ENCODE measurements at places on chromosomes 4 and X.

DNA sequence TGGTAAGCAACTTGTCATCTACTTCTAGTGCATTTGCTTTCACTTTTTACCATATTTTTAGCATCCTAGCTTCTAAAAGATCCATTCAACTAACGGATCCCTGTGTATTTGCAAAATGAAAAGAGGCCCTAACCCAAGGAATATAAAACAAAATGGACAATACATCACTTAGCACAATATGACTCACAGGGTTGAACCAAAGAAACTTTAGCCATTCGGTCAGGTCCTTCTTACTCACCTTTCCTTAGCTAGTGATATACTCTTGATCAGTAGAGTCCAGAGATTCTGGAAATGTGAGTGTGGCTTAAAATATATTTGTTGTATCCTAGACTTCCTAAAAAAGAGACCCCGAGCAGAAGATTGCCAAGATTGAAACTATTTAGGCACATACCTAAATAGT lies 19.5 kb downstream of the TMPRSS11E start:
- no peak for DNase-seq

DNA sequence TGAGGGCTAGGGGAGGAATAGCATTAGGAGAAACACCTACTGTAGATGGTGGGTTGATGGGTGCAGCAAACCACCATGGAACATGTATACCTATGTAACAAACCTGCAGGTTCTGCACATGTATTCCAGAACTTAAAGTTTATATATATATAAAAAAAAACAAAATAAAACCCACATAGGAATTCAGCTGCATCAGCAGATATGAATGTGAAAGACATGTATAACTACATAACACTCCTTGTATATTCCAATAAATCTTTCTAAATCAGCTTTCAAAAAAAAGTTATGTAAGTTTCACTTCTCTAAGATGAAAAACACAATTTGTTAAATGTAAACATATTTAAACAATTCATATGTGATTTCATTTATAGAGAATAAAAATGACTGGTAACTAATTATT lies 6.0 kb downstream of the GC start:
- no peak for DNase-seq

DNA sequence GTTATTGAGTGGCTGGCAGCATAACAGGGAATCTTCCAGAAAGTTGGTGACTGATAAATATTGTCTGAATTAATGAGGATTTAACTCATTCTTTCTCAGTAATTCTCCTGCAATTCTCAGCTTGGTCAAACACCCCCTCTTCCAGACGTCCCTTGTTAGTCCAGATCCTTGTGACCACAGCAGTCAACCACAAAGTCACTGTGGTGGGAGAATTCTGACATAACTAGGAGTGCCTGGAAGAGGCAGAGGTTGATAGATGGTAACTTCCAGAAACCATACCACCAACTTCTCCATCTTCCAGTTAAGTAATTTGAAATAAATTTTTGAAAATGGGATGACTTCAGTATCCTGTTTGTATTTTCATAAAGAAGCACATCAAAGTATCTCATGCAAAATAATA lies 90.1 kb downstream of the CEP44 start:
- no peak for DNase-seq

DNA sequence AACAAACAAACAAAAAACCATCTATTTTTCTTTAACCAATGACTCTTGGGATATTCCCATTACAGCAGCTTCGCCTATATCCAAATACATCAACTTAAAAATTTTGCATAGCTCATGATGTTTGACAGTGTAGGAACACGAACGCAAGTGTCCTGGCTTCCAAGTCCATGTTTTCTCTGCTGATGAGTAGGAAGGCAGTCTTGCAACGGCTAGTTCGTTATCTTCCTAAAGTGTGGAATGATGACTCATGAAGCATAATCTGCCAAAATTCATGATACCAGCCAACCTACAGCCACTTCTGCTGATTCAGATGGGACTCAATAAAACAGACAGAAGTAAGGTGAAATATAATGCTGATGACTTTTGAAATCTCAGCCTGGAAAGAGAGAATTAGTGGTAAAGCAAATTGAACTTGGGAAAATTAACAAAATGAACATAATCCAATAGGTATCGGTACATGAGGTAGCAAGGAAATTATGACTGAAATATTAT lies 6.4 kb upstream of the SEPTIN11 start:
- DNase-seq = no peak

GRCh38 chrX:125395626-125396025 lies 76.0 kb downstream of the TEX13C start:
- DNase-seq = no peak

DNA sequence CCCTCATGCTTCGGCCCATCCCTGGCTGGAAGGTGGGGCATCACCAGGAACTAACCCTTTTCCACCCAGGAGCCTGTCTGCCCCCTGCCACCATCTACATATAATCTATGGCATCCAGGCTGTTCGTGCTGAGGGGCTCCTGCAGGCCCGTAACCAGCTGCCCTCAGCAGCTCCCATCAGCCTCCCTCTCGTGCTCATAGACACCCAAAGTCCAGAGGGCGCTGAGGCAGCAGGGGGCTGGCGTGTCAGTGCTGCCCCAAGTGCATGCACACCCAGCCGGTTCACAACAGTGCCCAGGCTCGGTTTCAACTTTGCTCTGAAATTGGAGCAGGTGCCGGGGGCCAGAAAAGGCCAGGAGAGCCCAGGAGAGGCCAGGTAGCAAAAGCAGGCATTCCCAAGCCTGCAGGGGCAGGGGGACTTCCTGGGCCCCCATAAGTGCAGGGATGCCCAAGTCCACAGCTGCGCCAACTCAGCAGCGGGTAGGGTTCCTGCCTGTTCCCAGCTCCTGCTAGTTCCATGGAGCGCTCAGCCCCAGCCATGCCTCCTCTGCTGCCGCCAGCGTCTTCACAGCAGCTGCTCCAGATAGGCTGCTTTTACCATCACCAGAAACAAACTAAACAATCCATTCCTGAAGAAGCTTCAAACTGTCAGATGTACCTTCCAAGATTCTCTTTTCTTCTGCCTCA lies 558.2 kb upstream of the GNPDA2 start:
- no peak for DNase-seq

GRCh38 chr4:36392024-36392423 lies 110.6 kb downstream of the DTHD1 start:
- DNase-seq = no peak

- DNase-seq = no peak
Observed at GRCh38 chrX:19839770-19840254, 47.6 kb downstream of the SH3KBP1 start.

GRCh38 chr4:182538031-182538430 lies 294.8 kb downstream of the TENM3 start:
- DNase-seq = no peak

GRCh38 chr4:87151730-87152129 lies 68.7 kb downstream of the KLHL8 start:
- no peak for DNase-seq

DNA sequence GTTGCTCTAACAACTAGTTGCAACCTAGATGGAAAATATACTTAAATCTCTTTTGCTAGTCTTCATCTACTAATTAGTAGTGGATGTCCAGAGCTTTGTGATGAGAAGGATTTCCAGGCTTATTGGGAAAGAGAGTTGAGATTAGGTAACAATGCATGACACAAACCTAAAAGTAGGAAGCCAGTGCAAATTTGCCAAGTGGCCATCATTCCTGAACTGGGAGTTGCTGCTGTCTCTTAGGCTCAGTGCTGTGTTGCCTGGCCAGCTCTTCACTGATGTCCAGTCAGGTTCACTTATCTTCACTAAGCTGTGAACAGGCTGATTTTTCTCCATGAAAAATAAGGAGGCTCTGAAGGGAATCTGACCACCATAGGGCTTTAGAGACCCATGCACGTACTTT lies 105.6 kb upstream of the AMOT start:
- no peak for DNase-seq

- DNase-seq = no peak
Observed at GRCh38 chr4:2786794-2787229, 6.1 kb upstream of the SH3BP2 start.

DNA sequence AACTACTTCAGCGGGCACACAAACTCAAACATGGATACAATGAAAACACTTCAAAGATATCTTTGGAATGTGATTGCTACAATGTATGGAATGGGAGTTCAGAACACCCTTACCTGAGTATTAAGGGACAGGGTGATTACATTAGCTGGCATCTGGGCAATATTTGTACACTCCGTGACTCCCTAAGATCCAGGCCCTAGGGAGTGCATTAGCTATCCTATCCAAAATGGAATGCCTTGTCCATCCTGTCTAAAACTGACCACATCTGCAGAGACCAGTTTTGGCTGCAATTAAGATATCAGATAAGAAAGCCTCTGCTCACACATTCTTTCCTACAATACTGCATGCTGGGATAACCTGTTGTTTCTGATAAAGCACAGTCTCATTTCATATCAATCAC lies 176.6 kb upstream of the EMCN start:
- no peak for DNase-seq

DNA sequence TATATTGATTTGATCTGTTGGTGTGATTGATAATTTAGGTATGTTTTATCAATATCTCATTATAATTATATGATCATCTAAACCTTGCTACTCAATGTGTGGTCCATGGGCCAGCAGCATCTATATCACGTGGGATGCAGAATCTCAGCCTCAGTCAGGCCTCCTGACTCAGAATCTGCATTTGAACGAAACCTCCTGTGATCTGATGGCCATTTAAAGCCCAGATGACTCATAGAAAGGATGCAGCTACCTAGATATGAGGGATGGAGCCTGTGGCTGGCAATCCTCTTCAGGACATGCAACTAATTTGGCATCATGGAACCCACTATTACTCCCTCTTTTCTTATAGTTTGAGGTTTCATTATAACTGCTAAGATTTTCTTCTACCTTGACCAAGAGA lies 11.3 kb upstream of the CHRNA9 start:
- DNase-seq = no peak

GRCh38 chr4:145406970-145407369 lies 74.7 kb upstream of the SMAD1 start:
- no peak for DNase-seq

- DNase-seq = no peak
Observed at GRCh38 chrX:38110231-38110630, 103.9 kb downstream of the SYTL5 start.

DNA sequence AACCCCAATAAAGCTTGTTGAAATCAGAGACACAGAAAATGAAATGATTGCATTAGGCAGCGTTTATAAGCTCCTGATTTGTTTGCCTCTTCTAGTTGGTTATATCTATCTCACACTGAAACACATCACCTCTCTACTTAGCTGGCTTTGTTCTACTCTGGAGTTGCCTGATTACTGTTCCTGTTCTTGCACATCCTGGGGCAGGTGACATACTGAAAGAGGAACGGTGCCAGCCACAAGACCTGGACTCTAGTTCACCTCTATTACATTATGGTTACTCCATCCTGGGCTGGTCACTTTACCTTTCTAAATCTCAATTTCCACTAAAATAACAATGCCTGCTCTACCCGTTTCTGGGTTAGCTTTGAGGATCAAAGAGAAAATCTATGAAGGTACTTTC lies 47.9 kb downstream of the TRIM2 start:
- DNase-seq = no peak

GRCh38 chrX:126770179-126770578 lies 49.4 kb upstream of the PRR32 start:
- no peak for DNase-seq

DNA sequence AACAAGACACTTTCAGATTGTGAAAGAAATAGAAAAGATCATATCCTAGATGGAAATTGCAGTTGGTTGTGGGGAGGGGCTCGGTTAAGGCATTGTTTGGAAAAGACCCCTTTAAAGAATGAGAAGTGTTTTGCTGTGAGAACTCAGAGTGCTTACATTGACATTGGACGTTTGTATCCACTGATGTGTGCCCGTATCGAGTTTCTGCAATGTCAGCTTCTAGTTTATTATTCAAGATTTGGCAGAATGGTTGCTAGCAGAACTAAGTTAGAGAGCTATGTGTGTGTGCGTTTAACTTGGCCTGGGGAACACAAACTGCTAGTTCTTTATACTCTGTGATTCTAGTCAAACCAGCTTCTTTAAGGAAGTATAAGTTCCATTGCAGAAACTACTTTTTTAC lies 2702.5 kb downstream of the PCDH7 start:
- DNase-seq = no peak

DNA sequence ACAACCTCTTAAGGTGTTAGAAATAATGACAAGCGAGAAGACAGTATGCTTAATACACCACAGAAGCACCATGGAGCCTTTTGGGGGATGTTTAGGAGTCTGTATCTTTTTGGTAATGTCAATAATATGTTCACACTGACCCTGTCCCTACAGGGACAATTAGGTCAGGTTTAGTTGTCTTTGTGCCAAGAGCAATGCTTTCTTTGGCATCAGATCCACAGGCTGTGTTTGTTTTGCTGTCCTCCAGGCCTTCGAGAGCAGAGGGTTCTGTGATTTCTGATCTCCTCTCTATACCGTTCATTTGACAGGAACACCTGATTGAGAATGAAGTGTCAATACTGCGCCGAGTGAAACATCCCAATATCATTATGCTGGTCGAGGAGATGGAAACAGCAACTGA lies 153.8 kb downstream of the DCLK2 start:
- DNase-seq = no peak

DNA sequence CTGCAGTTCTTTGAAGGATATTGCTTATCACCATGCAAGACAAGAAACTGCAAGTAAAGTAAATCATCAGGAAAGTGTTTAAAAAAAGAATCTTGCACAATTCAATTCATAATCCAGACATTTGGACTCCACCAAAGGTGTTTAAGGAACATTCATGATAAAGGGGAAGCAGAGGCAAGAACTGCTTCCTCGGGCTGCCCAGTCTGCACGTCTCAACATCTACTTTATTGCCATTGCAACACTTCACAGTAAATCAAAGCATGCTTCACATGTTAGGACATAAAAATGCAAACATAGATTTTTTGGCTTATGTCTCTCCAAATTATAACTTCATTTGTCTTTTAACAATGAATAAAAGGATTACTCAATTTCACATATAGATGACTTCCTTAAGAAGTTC lies 42.5 kb downstream of the MID1 start:
- no peak for DNase-seq

- DNase-seq = no peak
Observed at GRCh38 chr4:94802091-94802490, 44.3 kb downstream of the BMPR1B start.

GRCh38 chr4:144872508-144873225 lies 225.3 kb downstream of the ANAPC10 start:
- no peak for DNase-seq

GRCh38 chrX:24748196-24748595 lies 54.5 kb downstream of the POLA1 start:
- no peak for DNase-seq

DNA sequence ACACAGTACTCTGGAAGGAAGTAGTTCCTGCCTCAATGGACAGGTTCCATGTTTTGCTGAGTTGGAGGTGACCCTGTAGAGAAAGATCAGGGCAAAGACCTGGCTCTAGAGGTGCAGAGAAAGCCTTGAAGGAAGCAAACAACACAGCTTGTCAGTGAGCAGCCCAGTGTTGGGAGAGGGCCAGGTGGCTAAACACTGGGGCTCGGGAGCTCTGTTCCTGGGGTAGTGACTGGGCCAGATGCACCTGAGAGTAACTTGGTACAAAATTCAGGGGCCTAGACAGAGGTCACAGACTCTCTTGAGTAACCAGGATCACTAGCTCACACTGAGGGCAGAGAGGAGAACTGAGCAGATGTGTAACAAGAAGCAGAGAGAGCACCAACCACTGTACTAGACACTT lies 138.4 kb upstream of the NALF2 start:
- no peak for DNase-seq
